ENCODE measurements at places on chromosomes 4 and X. TPM values are rescaled to one million over a fixed set of nuclear protein-coding genes. Genes with fewer than 3 reads are reported as not detected.

DNA sequence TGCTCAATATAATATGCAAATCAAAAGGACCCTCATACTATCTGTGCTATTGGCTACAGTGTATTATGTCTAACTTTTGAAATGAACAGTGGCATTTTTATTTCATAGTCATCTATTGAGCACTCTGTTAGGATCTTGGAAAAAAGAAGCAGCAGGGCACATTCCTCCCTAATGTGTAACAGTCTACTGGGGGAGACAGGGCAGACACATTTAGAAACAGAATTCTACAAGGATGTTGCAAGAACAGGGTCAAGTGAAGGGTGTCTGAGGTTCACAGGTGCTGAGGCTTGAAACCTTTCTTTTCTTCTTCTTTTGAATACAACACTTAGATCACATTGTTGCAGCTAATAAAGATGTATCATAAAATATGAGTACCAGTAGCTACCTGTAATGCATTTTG, 129.7 kb upstream of the SLC4A4 start:
- H3K4me3 ChIP-seq: no peak overlapping the region
- H3K36me3 ChIP-seq: no peaks in the 10 kb centered on the region
- H3K4me1 ChIP-seq: no peaks in the 10 kb centered on the region
- H3K27me3 ChIP-seq: no peaks in the 10 kb centered on the region
- DNase-seq: no peak

DNA sequence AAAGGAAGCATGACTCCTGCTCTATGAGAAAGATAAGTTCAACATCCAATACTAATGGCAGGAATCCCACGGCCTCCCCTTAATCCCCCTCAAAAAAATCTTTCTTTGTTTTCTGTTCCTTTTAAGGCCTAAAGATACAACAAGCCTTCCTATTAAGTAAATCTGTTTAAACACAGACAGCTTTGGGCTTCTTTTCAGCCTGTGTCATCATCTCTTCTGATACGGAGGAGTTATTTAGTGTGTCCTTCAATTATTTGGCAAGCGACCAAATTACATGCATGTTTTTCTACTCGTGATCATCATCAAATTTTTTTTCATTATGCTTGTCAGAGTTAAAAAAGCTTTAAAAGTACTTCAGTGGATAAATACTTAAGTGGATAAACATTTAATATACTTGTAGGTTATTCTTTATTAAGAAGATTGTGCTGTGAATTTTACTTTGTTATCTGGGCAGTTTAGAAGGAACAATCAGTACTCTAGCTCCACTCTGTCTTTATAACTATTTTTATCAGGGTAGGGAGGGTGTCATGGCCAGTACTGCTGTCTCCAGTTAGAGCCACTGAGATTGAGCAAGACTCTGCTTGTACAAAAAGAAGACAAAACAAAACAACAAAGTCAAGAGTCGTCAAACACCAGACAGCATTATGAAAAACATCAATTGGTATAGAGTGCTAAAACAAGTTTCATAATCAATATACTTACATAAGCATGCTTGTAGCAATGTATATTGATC, 210.7 kb downstream of the PRR32 start:
- H3K27ac ChIP-seq: no peak overlapping the region
- no peak for DNase-seq
- H3K27me3 ChIP-seq: no peaks in the 10 kb centered on the region

GRCh38 chr4:74378573-74378972, 13.6 kb downstream of the EREG start:
- no peaks in the 10 kb centered on the region for H3K36me3 ChIP-seq
- no peaks in the 10 kb centered on the region for H3K4me1 ChIP-seq
- no peak overlapping the region for H3K27ac ChIP-seq
- no peak for DNase-seq

DNA sequence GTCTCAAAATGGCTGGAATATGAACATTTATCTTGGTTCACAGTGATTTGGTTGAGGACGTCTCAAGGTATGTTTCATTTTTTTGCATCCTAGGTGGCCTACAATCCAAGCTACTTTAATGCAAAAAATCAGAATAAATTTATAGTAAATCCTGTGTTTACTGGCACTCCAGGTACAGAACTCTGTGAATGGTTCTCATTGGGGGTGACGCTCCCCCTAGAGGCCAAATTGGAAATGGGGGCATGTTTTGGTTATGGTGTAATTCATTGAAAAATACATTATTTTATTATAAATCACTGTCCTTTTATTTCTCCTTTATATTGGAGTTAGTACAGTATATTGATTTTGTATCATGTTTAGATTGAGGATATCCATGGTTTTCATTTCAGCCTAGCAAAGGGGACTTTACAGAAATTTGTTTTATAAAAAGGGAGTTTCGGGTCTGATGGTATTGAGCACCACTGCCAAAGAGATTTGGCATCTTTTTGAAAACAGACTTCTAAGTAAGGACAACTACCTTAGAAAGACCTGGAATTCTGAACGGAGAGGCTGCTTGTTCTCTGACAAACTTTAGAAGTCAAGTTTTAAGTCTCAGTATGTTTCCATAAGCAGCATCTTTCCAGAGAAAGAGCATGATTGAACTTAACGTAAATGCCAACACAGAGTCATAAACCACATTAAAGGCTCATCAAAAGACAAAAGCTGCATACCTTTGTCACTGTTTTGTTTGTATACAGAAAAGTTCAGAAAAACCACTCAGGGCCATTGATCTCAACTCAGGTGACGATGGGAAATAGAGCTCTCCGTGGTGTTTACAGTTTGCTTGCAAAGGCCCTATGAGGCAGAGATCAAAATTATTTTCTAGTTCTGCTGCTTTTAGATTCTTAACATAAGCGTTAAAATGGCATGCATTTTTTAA, 19.4 kb downstream of the MTM1 start:
- H3K27ac ChIP-seq: no peak overlapping the region
- DNase-seq: peak; percentile 45
- H3K36me3 ChIP-seq: no peaks in the 10 kb centered on the region

- H3K36me3 ChIP-seq: no peaks in the 10 kb centered on the region
- no peaks in the 10 kb centered on the region for H3K27me3 ChIP-seq
- H3K27ac ChIP-seq: no peak overlapping the region
- H3K4me1 ChIP-seq: no peaks in the 10 kb centered on the region
- no peak overlapping the region for H3K4me3 ChIP-seq
Measured at GRCh38 chr4:117783716-117784115, 250.6 kb upstream of the NDST3 start.

Gene TEX13B
- total RNA-seq: not detected

Gene UGT2B10
- total RNA-seq: not detected

Gene HUWE1
- 127 TPM for total RNA-seq

DNA sequence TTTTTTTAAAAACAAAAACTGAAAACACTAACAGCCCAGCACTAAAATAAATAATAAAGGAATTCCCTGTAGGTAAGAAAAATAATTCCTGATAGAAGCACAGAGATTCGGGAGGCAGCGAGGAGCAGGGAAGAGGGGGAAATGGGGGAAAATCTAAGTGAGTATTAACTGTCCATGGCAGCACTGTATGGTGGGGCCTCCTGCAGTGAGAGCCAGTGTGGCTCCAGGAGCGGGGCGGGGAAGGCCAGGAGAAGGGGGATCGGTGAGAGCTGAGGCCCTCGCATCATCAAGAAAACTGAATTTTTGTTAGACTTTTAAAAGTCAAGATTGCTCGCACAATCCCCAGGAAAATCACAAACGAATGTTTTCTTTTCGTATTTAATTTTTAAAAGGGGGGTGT, 14.1 kb downstream of the RNF212 start:
- no peaks in the 10 kb centered on the region for H3K36me3 ChIP-seq
- H3K27ac ChIP-seq: no peak overlapping the region
- no peak for DNase-seq

Gene TMEM271
- total RNA-seq: not detected

Data from CD4-positive, alpha-beta T cell (primary cell).